Kidney glomerular epithelial cell (primary cell): ENCODE measurements at places on chromosomes 12 and 14.

DNA sequence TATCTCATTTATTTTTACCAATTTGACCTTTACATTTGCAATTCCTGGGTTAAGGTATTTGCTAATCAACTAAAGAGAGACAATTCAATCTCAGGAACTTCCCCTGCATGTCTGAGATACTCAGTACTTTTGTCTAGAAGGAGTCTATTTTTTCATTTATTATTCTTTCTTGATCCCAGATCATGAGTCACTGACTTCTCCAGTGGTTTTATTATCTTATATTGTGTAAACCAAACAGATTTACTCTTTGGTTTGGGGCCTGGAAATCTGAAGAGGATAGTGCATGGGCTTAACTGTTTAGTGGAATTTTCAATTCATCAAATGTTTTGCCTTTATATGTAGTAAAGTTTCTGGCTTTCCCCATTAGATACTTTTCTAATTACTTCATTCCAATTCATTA lies 185.4 kb downstream of the ALG10B start:
- peak; percentile 51 for DNase-seq

GRCh38 chr12:58967561-58967960 lies 47.3 kb upstream of the LRIG3 start:
- DNase-seq: peak; percentile 3

GRCh38 chr12:58026897-58027891 lies 85.8 kb downstream of the ATP23 start:
- DNase-seq: peak; percentile 46

- DNase-seq: no peak
Measured at GRCh38 chr12:123845881-123846280, 83.8 kb downstream of the DNAH10 start.

GRCh38 chr14:85579942-85580341 lies 50.0 kb downstream of the FLRT2 start:
- no peak for DNase-seq

GRCh38 chr12:125996443-125996842 lies 931.2 kb downstream of the AACS start:
- DNase-seq: no peak

GRCh38 chr12:129605666-129606065 lies 298.2 kb downstream of the TMEM132D start:
- no peak for DNase-seq

DNA sequence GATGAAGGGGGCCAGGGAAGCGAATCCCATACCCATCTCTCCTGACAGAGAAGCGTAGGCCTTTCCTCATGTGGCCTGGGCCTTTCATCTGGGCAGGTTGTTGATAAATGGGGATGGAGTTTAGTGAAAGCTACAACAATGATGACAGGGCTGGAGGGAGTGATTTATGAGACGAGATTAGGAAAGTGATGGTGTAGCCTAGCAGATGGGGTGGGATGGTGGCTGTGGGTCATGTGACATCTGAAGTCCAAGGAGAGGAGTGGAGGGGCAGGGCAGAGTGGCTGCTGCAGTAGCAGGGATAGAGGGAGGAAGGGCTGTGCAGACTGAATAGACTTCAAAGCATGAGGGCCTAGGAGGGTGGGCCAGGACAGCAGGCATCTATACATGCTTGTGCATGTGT lies 85.5 kb downstream of the ADCK1 start:
- no peak for DNase-seq

GRCh38 chr12:4148418-4149056 lies 125.0 kb upstream of the CCND2 start:
- DNase-seq: no peak

- no peak for DNase-seq
Measured at GRCh38 chr12:10243818-10244520, 31.3 kb downstream of the GABARAPL1 start.

- DNase-seq: no peak
Measured at GRCh38 chr12:79400481-79400880, 290.3 kb downstream of the PAWR start.

GRCh38 chr12:82745807-82746206 lies 59.1 kb downstream of the TMTC2 start:
- DNase-seq: no peak

DNA sequence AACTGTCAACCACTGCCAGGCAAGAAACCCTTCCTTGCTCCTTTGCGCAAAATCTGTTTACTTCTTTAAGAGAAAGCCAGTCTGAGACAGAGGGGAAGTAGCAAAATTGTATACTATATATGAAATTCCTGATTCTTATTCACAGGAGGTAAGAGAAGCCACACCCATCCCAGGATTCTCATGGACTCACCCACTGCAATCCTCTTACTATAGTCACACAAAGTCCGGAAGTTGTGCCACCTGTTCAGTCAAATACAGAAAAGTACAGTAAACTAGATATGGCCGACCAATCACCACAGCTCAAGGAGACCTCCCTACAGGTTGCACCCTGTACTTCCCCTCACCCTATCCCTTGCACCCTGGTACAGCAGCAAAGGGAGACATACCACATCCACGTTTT lies 2.9 kb downstream of the PRMT5 start:
- DNase-seq: no peak

- no peak for DNase-seq
Measured at GRCh38 chr14:63523735-63524426, 19.3 kb downstream of the PPP2R5E start.

DNA sequence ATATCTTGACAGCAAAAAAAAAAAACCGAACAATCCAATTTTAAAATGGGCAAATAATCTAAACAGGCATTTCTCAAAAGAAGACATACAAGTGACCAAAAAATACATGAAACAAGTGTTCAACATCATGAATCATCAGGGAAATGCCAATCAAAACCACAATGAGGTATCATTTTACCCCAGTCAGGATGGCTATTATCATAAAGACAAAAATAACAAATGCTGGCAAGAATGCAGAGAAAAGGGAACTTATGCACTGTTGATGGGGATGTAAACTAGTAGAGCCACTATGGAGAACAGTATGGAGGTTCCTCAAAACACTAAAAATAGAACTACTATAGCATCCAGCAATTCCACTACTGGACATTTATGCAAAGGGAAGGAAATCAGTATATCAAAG lies 448.2 kb downstream of the RGS6 start:
- DNase-seq: no peak

- no peak for DNase-seq
Measured at GRCh38 chr12:116266168-116266601, 11.3 kb downstream of the MED13L start.

DNA sequence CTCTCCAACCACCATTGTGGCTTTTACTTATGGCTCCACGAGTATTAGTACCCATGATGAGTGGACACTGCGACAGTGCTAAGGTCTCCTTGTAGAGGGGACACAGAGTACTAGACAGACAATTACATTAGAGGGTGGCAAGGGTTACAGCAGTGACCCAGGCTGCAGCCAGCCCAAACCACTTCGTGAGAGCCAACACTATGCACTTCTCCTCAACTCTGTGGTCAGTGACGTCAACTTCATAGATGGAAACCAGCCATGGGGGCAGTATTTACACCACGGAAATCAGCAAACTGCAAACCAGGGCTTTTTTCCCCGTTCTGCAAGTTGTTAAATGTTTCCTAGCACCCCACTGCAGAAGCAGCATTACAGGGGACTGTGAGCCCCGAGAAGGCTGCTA lies 61.6 kb upstream of the ZFP36L1 start:
- no peak for DNase-seq

DNA sequence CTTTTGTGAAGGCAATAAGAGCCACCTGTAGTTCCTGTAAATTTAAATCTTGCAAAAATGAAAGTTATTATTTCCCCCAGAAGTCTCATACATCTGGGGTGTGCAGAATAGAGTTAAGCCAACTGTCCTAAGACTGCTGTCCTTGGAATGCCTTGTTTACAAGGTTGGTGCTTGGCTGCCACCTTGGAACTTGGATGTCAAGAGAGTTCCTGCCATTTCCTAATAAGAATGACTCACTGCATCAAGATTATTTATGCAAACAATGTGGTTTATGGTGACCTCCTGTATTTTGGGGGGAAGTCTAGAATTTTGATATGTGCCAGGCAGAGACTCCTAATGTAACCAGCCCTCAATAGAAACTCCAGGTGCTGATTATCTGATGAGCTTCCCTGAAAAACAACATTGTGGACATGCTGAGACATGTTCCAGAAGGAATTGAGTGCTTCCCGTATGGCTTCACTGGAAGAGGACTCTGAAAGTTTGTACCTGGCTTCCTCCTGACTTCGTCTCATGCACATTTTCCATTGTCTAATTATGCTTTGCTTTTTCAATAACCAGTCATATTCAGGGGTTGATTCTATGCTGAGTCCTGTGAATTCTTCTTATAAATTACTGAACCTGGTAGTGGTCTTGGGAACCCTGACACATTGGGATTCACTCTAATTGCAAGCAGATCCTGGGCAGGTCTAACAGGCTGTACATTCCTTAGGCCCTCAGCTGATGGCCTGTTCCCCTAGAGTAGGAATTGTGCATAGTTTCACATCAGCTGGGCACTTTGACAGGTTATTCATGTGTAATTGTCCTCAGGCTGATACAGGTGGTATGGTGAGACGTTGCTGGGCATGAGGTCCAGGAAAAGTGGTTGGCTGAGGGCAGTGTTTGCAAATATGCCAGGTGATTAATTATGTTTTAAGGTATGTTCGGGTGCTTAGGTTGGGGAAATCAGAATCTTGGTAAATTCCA lies 1370.7 kb upstream of the TMEM132C start:
- no peak for DNase-seq

- DNase-seq: no peak
Measured at GRCh38 chr12:52182384-52182783, 9.4 kb downstream of the KRT80 start.

DNA sequence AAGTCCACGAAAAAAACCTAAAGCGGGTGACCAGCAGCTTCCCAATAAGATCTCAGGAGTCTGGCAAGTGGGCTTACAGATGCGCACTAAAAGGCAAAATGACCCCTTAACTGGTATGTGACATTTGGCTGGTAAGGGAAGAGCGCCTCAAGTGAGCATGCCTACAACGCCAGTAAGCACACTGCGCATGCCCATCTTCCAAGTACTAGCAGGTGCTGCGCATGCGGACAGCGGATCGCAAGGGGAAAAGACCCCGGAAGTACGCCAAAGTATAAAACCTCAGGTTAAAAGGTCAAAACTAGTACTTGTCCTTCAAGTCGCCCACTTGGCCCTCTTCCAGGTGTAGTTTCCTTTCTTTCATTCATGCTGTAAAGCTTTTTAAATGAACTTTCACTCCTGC lies 518.5 kb upstream of the MDGA2 start:
- no peak for DNase-seq

GRCh38 chr14:95200404-95200803 lies 43.1 kb upstream of the DICER1 start:
- DNase-seq: no peak

GRCh38 chr12:99367181-99367580 lies 280.4 kb upstream of the GARIN6 start:
- no peak for DNase-seq

GRCh38 chr14:75249958-75250336 lies 28.7 kb upstream of the FOS start:
- no peak for DNase-seq

DNA sequence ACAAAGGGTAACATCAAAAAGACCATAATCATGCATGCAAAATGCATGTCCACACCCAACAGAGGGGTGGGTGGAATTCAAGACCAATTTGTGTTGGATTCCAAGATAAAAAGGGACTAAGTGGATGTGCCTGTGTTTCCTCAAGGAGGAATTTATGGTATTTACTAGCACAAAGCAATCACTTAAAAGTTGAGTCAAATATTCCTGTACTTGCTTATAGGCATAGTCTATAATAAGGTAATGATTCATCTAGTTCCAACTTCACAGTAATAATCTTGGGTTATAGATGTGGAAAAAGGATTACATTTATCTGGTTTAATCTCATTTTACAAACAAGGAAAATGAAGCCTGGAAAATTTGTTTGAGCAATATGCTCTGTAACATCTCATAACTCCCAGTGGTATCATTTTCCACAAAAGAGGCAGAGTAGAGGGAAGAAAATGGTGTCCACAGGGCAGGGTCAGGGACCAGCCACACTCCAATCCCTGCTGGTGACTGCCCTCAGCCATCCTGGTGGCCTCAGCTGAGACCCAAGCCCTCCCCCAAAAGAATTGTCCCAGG lies 80.8 kb upstream of the REP15 start:
- DNase-seq: no peak

DNA sequence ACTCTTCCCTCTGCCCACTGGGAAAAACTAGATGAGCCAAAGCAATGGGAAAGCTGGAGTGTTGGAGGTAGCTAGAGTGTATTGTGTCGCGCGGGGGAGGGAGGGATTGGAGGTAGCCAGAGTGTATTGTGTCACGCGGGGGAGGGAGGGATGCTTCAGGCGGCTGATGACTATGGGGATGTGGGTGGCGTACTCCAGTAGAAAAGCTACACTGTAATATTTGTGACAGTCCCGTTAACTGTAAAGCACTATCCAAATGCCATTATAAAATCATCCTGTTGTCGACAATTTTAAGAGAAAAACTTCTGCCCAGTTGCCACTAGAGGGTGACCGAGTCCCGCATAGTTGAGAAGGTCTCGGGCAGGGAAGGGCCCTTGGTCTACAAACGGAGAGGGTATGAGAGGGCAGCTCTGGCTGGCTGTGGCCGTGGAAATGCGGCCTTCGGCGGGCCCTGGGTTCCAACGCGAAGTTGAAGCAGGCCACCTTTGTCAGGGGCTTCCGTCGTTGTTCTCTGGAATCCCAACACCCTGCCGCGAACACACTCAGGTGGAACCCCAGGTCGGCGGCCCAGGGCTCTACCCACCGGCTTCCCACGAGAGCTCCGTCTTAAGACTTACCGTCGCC lies 15.1 kb upstream of the PLEK2 start:
- peak; percentile 51 for DNase-seq

GRCh38 chr14:83287300-83287699 lies 1753.6 kb upstream of the SEL1L start:
- DNase-seq: no peak

GRCh38 chr14:63432228-63432627 lies 110.9 kb downstream of the PPP2R5E start:
- DNase-seq: no peak

- DNase-seq: peak; percentile 52
Measured at GRCh38 chr12:22282283-22282682, 52.2 kb downstream of the ST8SIA1 start.

- DNase-seq: no peak
Measured at GRCh38 chr14:92430686-92431085, 82.9 kb upstream of the RIN3 start.

DNA sequence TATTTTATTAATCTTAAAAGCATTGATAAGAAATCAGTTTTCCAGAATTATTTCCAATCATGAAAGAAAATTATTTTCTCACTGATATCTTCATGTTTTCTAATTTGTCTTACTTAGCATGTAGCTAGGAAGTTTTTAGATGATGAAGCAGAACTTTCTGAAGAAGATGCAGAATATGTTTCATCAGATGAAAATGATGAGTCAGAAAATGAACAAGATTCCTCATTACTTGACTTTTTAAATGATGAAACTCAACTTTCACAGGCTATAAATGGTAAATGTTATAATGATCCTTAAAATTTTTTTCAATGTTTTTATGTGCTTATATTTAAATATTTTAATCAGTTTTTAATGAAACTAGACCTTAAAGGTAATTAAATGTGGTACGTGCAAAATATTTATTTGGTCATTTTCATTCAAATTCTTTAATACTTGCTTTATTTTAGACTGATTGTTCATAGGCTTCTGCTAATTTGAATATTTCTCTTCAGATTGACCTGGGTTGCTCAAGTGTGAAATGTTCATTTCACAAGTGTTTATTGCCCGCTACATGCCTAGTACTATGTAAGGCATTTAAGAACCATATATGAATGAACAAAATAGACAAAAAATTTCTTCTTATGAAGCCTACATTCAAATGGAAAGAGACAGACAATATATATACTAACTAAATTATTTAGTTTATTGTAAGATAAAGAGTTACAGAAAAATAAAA lies 49.5 kb downstream of the FANCM start:
- DNase-seq: no peak

- DNase-seq: no peak
Measured at GRCh38 chr12:112514456-112514855, 95.7 kb downstream of the PTPN11 start.
